ENCODE measurements at places on chromosomes 11 and 22. TPM values are rescaled to one million over a fixed set of nuclear protein-coding genes. Genes with fewer than 3 reads are reported as not detected.

The DNAJB13 gene
- not detected for total RNA-seq

The OR51F2 gene
- total RNA-seq, result not detected

The TRIM29 gene
- total RNA-seq, result 0.28 TPM

The PARVG gene
- not detected for total RNA-seq

The ZNF215 gene
- total RNA-seq, result 18.8 TPM

The MB gene
- total RNA-seq, result not detected

The PNPLA5 gene
- 6.8 TPM for total RNA-seq

The PAX6 gene
- 1.0 TPM for total RNA-seq

The OR4C12 gene
- not detected for total RNA-seq

The CACNA1I gene
- total RNA-seq, result 2.4 TPM

The OR10A4 gene
- total RNA-seq, result not detected

The SEZ6L gene
- total RNA-seq, result 0.24 TPM

The IL18 gene
- total RNA-seq, result 3.5 TPM

The TMEM151A gene
- total RNA-seq, result 5.0 TPM

The ANO3 gene
- total RNA-seq, result not detected

The THY1 gene
- total RNA-seq, result 515 TPM

The C11orf87 gene
- total RNA-seq, result 0.31 TPM

The PHOX2A gene
- not detected for total RNA-seq

The LDHA gene
- 447 TPM for total RNA-seq

The CST6 gene
- 4.2 TPM for total RNA-seq

The CSNK1E gene
- 233 TPM for total RNA-seq

The BTBD18 gene
- total RNA-seq, result not detected

The NELL1 gene
- 0.39 TPM for total RNA-seq
